SK-N-SH treated with all-trans-retinoic acid at 6 μM for 48 hours (cell line): ENCODE measurements at places on chromosomes 3 and 15.

- ATAC-seq: no peak
Observed at GRCh38 chr3:118955914-118956556, 78.6 kb downstream of the IGSF11 start.

DNA sequence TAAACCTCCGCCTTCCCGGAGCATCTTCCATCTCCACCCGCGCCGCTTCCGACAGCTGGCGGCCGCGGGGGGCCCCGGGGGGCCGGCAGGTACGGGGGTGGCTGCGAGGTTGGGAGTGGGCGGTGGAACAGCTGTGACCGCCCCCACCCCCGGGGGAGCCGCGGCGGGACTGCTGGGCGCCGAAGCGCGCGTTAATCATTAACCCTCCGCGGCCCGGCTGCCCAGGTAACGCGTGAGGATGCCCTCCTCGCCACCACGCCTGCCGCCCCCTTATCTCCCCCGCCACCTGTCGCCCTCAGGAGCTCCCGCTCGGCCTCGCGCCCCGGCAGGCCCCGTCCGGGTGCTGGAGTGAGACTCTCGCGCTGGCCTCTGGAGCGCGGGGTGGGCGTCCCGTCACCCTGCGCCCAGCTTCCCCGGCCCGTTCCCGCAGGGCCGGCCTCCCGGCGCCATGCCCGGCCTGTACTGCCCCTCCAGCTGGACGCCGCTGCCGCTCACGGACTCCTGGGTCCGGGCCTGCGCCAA, 757 bp downstream of the VWA5B2 start:
- ATAC-seq: no peak

- ATAC-seq: no peak
Observed at GRCh38 chr3:119120480-119120879, 25.5 kb upstream of the TEX55 start.

DNA sequence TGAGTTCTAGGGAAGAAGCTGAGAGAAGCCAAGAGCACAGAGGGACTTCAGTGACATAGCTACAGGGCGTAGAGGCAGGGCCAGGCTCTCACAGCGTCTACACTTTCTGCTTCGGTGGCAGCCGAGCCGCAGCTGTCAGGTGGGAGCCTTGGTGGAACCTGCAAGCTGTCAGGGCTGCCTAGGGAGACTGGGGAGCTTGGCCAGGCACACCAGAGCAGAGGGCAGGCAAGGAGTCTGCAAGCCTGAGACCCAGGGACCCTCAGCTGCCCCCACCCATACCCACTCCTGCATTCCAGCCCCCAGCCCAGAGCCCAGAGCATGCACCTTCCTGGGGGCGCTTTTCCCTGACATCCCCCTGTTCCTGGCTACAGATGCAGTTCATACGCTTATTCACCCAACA, 13.4 kb upstream of the KLF15 start:
- ATAC-seq: no peak

GRCh38 chr3:60291115-60291514, 960.1 kb downstream of the FHIT start:
- ATAC-seq: no peak

DNA sequence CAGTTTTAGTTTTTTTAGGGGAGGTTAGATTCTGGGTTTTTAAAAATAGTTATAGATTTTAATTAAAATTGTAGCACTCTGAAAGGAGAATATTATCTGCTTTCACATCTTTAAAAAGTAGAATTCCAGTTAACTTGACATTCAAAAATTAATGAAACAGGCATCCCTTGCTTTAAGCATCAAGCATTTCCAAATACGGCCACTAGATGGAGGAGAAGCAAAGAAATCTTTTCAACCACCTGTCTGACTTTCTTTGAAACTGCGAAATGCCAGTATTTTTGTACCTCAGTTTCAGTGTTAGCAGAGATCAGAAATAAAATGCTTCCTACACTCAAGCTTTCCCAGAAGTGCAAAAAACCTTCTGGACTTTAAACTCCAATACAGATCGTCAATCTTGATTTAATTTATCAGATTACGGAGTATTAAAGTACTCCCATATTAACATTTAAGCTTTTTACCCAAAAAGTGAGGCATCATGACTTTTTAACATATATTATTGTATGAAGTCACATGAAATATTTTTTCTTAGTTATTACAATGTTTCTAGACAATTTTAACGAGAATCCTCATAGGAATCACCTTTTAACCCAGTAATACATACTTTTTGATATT, 153.3 kb downstream of the P3H2 start:
- peak; percentile 68 for ATAC-seq

DNA sequence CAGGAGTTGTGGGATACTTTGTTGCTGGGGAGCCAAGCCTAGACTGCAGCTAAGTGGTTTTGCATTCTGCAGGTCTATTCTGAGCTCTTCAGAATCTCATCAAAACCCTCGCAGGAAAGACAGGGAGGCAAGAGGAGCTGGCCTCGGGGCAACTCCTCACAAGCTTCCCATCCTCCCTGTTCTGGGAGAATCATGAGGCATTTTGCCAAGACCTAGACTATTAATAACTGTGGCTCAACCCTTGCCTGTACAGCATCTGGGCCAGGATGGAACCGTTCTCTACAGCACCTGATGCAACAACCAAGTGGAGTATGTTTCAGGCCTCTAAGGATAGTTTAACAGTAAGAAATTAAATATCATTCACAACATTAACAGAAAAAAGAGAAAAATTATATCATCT, 20.2 kb upstream of the SLC6A20 start:
- no peak for ATAC-seq

DNA sequence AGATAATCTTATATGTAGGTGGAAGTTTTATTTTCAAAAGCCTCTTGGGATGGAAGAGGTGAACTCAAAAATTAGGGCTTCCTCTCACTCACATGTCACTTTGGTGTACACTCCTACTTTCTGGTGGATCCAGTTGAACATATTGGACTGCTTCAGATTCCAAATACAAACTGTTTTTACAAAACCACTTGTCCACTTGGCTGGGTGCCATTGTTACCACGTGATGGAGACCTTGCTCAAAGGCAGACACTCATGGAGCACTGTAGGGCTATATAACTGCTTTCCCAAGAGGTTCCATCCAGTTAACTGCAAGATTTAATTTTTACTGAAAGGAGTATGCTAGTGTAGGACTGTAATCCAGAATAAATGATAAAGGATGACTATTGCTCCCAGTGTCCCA, 307.0 kb downstream of the EPHA6 start:
- no peak for ATAC-seq

- ATAC-seq: no peak
Observed at GRCh38 chr3:71991046-71991445, 206.1 kb upstream of the PROK2 start.

- no peak for ATAC-seq
Observed at GRCh38 chr3:2172561-2173171, 74.0 kb downstream of the CNTN4 start.

DNA sequence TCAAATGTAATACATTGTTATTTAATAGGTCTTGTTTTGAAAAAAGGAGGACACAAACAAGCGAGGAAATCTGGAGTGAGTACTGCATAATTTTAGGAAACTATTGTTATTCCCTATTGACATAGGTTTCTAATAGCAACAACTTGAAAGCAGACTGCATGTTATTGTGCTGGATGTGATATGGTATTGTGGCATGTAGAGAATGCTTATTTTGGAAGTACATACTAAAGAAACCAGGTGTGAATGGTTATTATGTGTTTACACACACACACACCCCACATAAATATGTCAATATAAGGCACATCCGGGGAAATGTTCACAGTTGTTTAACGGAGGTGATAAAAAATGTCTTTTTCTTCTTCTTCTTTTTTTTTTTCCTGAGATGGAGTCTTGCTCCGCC, 5.9 kb upstream of the MORF4L1 start:
- no peak for ATAC-seq

- no peak for ATAC-seq
Observed at GRCh38 chr15:60486742-60487141, 7.8 kb upstream of the ICE2 start.

DNA sequence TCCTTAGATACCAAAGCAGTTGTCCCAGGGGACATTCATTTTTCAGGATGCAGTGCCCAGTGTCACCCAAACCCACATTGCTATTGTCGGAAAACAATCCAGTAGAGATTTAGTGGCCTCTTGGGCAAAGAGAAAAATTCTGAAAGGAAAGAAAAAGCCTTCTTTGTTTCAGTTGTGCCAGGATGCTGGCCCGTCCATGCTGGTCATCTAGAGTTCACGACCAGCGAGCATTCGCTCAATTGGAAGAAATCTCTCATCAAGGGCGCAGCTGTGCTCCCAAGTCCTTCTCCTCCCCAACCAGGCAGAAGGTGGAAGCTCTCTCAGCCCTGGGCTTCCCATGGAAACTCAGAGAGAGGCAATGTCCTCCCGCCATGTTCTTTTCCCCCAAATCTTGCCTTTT, 123.7 kb downstream of the MTHFS start:
- ATAC-seq: no peak

DNA sequence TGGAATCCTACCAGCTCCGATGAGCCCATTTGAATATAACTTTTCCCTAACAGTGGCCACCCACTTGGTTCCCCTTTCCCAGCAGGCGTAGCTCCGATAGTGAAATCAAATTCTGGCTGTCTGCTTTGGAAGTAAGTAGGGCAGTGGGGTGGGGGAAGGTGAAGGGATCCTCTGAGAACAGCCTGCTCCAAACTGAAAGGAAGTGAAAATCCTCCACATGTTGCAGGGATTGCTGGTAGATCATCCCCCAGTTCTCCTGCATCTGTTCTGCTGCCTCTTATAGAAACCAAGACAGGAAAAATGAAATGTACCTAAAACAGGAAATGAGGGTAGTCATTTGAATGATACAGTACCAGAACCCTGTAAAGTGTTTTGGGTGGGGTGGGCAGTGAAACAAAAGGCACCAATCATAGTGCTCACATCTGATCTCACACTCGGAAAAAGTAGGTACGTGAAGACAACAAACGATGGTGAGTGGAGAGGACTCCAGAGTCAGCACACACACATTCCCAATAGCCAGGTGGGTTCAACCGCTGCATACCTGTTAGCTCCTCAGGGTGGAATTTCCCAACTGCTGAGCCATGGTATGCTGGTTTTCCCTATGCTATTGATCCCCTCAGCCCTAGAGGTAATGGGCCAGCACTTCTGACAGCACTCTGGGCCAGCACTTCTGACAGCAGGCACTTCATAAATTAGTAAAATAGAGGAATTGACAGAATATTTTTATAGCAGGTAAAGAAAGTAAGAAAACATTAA, 304.9 kb upstream of the ADAMTS9 start:
- no peak for ATAC-seq

DNA sequence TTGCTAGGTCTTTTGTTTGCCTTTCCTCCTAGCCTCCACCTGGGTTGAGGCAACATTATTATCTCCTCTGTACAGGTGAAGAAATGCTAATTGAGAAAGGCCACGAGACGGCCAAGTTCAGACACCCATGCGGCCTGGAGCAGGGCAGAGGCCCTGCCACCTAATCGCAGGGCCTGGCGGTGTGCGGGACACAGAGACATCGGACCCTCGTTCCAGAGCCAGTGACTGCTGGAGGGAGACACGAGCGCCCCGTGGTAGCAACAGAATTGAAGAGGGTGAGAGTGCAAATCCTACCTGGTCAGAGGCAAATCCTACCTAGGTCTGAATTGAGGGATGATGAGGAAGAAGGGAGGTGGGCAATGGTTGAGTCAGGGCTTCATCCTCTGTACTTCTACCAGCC, 113.8 kb upstream of the MEF2A start:
- ATAC-seq: no peak

DNA sequence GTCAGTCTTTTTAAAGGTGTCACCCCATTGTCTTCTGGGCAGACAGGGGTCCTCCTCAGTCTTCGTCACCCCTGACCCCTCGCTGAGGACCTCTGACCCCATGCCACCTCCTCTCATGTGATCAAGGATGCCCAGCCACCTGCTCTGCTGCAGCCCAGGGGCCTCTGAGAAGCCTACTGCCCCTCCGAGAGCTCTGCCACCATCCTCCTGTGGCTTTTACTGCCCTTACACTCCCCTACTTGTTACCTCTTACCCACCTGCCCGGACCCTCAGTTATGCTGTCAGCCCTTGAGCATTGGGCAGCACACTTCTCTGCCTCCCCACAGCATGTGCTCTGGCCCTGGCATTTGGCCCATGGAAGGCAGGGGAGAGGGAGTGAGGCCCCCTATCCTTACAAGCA, 123.2 kb downstream of the LRRK1 start:
- no peak for ATAC-seq

GRCh38 chr3:99862208-99862607, 44.5 kb downstream of the CMSS1 start:
- peak; percentile 54 for ATAC-seq

DNA sequence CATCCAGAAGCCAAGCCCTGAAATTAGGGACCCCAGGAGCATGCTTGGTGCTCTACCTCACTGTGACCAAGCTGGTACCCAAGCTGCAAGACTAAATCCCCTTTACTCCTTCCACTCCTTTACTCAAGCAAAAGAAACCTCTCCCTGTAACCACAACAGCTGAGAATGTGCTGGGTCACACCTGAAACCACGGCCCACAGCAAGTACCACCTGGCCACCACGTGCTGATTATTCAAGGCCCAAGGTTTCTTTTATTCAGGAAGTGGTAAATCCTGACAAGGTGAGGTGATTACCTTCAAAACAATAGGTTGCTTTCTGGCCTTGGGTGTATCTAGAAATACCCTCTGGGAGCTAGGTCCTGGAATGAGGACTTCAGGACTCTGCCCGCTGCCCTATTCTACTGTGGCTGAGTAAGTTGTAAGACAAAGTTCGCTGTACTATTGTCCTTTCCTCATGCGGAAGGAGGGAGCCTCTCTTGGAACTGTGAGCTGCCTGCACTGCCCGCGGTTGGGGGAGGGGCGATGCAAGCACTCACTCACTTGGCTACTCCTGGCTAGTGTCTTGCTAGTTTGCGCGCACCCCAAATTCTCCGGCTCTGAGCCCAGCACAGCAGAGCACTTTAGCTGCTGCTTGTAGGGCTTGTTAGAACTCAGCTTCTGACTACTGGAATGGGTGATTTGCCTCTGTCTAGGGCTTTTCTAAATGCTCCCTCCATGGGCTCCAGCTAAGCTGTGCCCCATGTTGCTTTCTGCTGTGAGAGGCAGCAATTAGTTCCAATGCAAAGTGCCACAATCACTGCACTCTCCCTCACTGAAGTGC, 487.1 kb upstream of the CNTN3 start:
- no peak for ATAC-seq

- ATAC-seq: no peak
Observed at GRCh38 chr3:175185903-175186302, 326.8 kb downstream of the NAALADL2 start.

DNA sequence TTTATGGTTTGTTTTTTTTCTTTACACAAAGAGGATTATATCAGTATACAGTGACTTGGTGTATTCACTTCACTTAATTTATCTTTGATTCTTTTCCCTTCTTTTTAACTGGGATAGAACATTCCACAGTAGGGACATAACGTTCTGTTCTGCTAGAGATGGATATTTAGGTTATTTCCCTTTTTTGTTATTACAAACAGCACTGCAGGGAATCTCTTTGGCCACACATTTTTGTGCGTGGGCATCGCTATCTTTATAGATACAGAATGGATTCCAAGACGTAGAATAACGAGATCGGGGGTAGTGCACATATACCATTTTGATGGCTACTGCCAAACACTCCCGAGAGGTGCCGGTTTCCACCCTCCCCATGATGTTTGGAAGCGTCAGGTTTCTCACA, 44.8 kb downstream of the PXYLP1 start:
- no peak for ATAC-seq

GRCh38 chr15:63135804-63136203, 14.1 kb downstream of the LACTB start:
- peak; percentile 69 for ATAC-seq

- ATAC-seq: no peak; the same call in 1 of the 3 replicates
Observed at GRCh38 chr15:39942753-39943150, 8.8 kb downstream of the EIF2AK4 start.

- ATAC-seq: no peak
Observed at GRCh38 chr3:148389916-148390315, 307.8 kb upstream of the AGTR1 start.

- no peak for ATAC-seq
Observed at GRCh38 chr3:128495435-128495970, 2.5 kb upstream of the GATA2 start.

GRCh38 chr15:59104912-59105732, at the start of gene CCNB2:
Gene CCNB2 (plus strand): TSS chr15:59105146. CDS start chr15:59105269, 123 bp downstream.
- peak; percentile 99 for ATAC-seq
